Ascending aorta (tissue), 2 donors: ENCODE measurements at places on chromosomes 16 and 17.

GRCh38 chr17:47204722-47205418, 4.3 kb upstream of the MYL4 start:
- no peaks in the 10 kb centered on the region for H3K36me3 ChIP-seq
- no peak for DNase-seq
- peaks cover 9% of the 10 kb centered on the region for H3K4me1 ChIP-seq
- H3K27me3 ChIP-seq: no peaks in the 10 kb centered on the region

DNA sequence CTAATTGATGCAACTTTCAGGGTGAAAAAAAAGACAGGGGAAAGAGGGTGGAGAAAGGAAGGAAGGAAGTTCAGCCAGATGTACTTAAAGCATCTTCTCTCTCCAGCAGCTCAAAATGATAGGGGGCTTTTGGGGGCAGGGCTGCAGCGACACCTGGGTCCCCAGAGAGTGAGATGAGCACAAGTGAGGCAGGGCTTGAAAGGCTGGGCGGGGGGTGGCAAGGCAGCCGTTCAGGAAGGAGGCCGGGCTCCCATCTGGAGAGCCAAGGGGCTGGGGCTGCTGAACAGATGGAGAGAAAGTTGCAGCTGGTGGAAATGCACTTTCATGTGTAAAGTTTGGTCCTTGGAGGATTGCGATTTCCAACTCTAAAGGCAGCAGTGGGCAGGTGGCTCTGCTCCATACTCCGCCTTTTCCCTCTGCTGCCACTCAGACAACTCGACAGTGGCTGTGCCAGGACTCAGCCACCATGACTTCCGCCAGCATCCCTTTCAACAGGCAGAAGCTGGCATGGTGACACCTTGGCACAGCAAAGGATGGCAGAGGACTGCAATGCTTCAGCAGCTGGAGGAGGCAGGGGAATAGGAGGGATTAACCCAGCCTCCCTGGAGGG, 7.7 kb downstream of the SLC35B1 start:
- no peak overlapping the region for H3K27ac ChIP-seq
- DNase-seq: no peak
- peaks cover 52% of the 10 kb centered on the region for H3K36me3 ChIP-seq

DNA sequence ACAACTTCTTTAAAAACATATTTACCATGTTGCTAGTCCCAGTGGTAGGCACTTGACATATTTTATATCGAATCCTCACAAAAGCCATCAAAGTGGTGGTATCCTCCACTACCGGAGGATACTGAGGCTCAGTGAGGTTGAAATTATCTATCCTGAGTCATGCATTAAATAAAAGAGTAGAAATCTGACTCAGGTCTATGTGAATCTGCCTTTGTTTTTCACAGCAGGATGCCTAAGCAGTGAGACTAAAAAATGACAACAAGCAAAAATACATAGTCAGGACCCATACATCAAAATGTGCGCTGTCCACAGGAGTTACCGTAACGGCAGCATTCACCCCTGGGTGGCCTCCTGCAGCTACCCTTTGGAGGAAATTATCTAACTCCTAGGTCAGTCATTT, 17.7 kb downstream of the BRD7 start:
- peaks cover 12% of the 10 kb centered on the region for H3K4me1 ChIP-seq
- peaks cover 32% of the 10 kb centered on the region for H3K36me3 ChIP-seq
- DNase-seq: no peak
- H3K27ac ChIP-seq: no peak overlapping the region
- H3K4me3 ChIP-seq: no peak overlapping the region

GRCh38 chr17:45783593-45784292, 377 bp upstream of the CRHR1 start:
- H3K36me3 ChIP-seq: no peaks in the 10 kb centered on the region
- H3K27ac ChIP-seq: no peak overlapping the region
- no peak for DNase-seq
- H3K4me3 ChIP-seq: peak overlapping the region; percentile 41
- peaks cover 22% of the 10 kb centered on the region for H3K27me3 ChIP-seq

DNA sequence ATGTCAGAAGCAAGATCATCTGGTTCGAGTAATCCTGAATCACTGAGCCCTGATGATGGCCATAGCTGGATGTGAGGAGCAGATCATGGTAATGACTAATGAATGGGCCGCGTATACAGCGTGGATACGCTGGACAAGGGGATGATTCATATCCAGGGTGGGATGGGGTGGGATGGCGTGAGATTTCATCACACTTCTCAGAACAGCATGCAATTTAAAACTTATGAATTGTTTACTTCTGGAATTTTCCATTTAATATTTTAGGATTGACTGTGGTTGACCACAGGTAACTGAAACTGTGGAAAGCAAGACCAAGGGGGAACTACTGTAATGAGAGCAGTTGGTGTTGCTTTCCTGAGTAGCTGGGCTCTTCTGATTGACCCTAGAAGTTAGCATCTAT, 225.5 kb downstream of the STX8 start:
- H3K36me3 ChIP-seq: no peaks in the 10 kb centered on the region
- H3K27ac ChIP-seq: no peak overlapping the region
- no peak for DNase-seq
- no peak overlapping the region for H3K4me3 ChIP-seq
- H3K27me3 ChIP-seq: no peaks in the 10 kb centered on the region

DNA sequence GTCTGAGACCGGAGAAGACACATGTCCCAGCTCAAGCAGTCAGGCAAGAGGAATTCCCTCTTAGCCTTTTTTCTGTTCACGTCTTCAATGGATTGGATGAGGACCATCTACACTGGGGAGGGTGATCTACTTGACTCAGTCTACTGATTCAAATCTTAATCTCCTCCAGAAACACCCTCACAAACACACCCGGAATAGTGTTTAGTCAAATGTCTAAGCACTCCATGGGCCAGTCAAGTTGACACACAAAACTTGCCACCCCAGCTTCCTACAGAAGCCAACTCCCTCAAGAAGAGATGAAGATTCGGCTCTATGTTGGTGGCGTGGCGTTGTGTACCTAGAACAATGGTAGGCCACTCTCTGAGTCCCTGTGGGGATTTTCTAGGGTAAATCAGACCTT, 22.5 kb upstream of the NKD1 start:
- DNase-seq: no peak
- H3K27me3 ChIP-seq: no peaks in the 10 kb centered on the region
- no peak overlapping the region for H3K27ac ChIP-seq

DNA sequence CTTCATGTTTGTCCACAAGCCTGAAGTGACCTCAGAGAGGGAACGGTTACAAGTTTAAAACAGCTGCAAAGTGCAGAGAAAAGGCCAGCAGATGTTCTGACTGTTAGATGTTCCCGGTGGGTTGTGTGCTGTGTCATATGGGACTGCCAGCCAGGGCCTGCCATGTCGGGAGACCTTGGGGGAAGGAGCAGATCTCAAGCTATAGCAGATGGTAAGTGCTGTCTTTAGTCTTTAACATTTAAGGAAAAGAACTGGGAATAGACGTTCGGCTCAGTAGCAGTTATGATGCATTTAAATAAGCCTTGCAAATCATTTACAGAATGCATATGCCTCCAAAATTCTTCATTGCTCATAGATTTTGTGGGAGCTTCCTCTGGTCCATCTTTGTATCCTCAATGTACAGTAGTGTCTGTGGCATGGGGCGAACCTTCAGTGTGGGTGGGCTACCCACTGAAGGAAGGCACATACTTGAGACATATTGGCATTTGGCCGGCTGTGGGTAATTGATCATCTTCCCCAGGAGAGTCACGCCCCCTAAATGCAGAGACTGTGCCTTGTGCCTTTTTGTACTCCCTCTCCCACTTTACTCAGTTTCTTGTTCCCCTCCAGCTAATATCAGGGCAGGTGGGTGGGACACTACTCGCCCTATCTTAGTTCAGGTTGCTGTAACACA, 131.9 kb downstream of the NPIPB5 start:
- no peak for DNase-seq
- no peaks in the 10 kb centered on the region for H3K27me3 ChIP-seq
- H3K36me3 ChIP-seq: no peaks in the 10 kb centered on the region
- no peak overlapping the region for H3K27ac ChIP-seq
- no peaks in the 10 kb centered on the region for H3K4me1 ChIP-seq
